Activated T-helper 2 cell treated with anti-CD3 and anti-CD28 coated beads, Interferon-gamma antibody, Interleukin-2, Interleukin-4, amounts not matched to agents 10 μg/mL and 5 μg/mL and 100 μg/mL, durations not matched to agents 14 hours and 24 hours and 36 hours (primary cell): ENCODE measurements at places on chromosomes 1 and 21.
A peak's percentile ranks its signal among the peaks of the same experiment; 100 is the strongest.

GRCh38 chr1:112925015-112925414, 31.0 kb downstream of the SLC16A1 start:
- no peak for DNase-seq

GRCh38 chr21:39610703-39611102, 2.0 kb upstream of the B3GALT5 start:
- DNase-seq = no peak

- DNase-seq = no peak
Measured at GRCh38 chr21:17231771-17232170, 281.1 kb upstream of the CXADR start.

GRCh38 chr1:4851385-4852065, 197.1 kb downstream of the AJAP1 start:
- no peak for DNase-seq

GRCh38 chr1:100730130-100730529, 10.6 kb downstream of the VCAM1 start:
- DNase-seq = no peak

- no peak for DNase-seq
Measured at GRCh38 chr1:32331549-32331948, 4.5 kb downstream of the MARCKSL1 start.

DNA sequence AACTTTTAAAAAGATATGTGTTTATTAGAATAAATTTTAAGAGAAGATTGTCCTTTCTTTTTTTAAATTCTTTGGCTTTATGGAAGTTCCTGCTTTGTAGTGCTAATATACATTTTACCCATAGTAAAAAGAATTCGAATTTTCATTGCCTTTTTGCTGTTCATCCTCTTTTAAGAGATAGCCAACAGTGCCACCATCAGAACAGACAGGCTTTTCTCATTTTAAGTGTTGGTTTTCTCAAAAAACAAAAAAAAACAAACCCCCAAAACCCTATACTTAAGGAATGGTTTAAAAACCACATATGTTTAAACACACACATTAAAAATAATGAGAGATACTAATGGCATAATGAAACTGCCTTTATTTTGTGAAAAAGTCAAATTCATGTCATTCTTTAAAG, 118.8 kb downstream of the NEK7 start:
- no peak for DNase-seq

- DNase-seq = no peak
Measured at GRCh38 chr1:182716740-182717720, 32.6 kb upstream of the RGS8 start.

DNA sequence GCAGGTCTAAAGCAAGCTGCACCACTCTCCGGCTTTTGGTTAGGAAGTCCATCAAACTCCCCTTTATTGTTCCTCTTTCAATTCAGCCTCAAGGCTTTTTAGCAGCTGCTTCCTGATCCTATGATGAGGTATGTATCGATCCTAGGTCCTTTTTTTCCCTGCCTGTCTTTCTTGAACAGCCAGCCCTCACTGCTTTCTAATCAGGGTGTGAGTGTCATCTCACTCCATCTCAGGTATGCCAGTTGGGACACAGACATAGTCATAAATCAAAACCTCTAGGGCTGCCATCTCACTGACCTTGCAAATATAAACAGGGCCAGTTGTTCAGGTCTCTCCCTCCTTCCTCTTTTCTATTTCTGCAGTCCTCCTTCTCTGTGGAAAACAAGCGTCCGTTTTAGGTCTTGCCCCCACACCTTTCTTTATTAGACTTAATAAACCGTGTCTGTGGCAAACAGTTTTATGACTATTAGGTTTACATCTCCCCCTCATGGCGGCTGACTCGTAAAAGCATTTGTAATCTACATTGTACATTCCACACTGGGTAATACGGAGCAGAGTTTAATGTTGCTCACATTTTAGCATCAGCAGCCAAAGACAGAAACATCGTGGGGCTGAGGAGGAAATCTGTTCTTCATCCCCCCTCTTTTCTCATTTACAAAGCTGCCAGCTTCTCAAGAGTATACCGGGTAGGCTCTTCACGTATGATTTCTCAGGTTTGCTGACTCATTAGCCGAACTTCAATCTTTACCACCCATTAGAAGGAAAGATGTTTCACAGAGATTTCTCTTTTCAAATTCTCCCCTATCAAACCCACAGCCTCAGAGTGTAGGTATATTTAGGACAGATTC, 11.6 kb downstream of the STYXL2 start:
- DNase-seq = no peak

GRCh38 chr1:236394879-236395229, 768 bp downstream of the EDARADD start:
- peak; percentile 13 for DNase-seq

GRCh38 chr1:197269053-197269452, 1.0 kb downstream of the CRB1 start:
- no peak for DNase-seq

DNA sequence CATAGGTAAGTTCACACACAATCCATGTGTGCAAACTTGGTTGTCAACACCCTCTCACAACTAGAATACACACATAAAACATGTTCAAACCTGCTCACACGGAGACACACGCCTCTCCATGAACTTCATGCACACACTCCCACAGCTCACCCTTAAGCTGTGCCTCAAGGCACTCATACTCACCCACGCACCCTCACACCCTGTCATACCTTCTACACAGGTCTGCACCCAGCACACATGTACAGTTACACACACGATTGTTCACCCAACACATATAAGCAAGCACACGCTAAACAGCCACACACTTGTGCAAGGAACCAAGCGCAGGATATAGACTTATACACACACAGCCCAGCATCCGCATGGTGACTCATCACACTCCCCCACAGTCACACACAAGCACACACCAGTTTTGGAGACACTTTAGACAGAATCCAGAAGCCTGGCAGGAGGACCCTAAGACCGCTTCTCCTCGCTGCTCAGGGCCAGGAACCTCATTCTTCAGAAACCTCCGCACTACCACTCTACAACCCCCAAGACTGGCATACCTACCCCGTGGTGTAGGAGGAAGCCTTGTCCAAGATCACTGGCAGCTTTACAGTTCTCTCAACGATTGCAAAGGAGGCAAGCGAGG, 58.7 kb upstream of the ZC3H12A start:
- no peak for DNase-seq

DNA sequence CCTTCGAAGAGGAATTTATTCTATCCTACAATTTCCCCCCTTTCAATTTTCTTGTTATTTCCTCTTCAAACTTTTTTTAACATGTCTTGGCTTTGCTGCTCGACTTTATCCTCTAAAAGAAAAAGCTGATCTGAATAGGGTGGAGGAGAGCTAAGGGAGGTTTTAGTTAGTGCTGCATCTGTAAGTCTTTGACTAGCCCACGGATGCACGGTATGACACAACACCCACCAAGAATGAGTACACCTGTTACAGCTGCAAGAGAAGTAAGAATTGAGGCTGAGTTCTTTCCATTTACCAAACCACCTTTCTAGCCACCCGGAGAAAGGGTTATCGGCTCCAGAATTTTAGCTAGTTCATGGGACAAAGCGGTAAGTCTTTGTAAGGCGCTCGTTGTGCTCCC, 23.8 kb downstream of the SCCPDH start:
- no peak for DNase-seq

DNA sequence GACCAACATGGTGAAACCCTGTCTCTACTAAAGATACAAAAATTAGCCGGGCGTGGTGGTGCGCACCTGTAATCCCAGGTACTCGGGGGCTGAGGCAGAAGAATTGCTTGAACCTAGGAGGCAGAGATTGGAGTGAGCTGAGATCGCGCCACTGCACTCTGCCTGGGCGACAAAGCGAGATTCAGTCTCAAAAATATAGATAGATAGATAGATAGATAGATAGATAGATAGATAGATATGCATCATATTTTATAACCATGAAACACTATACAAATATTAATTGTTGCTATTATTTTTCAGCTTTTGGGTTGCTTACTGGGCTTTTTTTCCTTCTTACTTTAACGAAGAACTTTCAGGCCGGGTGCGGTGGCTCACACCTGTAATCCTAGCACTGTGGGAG, 4.8 kb upstream of the FAF1 start:
- DNase-seq = no peak

DNA sequence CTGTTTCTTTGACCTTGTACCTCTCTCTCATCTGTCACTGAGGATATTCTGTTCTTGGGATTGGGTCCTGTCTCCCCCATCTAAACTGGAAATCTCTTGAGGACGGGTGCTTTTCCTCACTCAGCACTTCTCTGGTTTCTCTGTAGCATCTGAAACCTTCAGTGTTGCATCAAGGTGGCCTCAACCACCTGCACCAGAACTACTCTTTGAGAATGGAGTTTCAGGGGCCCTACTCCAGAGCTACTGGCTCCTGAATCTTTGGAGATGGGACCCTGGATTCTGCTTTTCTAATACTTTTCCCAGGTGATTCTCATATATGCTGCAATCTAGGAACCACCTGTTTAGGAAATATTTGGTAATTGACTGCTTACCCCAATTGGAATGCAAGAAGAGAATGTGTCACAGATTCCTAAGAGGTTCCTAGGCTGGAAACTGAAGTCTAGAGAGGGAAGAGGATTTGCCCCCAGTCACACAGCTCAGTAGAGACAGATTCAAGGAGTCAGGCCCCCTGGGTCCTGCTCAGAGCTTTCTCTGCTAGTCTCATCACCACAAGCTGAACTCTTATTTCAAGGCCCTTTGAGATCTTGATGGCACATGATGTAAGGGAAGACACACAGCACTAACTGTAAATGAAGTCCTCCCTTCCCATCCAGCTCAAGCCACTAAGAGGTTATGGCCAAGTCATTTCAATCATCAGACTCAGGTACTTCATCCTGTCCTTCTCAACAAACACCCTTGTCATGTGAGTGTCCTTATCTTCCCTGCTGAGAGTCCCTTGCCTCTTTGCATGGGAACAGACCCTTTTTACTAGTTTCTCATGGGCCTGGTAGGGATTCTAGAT, 48.7 kb downstream of the EIF2D start:
- no peak for DNase-seq

DNA sequence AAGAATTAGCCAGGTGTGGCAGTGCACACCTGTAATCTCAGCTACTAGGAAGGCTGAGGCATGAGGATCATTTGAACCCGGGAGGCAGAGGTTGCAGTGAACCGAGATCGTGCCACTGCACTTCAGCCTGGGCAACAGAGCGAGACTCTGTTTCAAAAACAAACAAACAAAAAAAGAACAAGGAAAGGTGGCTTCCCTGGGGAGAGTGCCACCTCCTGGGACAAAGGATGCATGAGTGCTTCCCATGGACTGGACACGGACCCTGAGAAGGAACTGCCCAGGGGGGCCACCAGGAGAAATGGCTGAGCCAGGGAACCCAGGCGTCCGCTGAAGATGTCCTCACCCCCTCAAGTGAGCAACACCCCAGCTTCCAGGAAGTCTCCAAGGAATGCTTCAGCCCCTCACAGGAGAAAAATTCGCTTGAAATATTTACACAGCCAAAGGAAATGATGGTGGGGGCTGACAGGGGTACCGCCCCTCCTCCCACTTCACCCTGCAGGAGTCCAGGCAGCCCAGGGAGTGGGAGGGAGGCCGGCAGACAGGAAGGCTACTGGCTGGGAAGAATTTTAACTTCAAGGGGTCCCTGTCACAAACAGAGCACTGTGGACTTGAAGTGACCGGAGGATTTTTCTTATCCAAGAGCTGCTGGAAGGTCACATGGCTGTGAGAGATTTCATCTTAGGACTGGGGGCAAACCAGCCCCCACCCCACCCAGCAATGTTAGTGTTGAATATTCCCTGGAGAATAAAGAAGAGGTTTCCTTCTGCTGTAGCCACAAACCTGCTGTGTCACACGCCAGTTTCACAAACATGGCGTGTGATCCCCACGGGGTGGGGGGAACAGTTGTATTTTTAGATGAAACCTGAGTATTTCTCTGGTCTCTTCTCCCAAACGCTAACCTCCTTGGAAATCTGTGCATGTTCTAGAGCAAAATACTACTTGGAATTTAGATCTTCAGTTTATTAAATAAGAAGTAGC, 90.8 kb upstream of the SLC25A33 start:
- no peak for DNase-seq

DNA sequence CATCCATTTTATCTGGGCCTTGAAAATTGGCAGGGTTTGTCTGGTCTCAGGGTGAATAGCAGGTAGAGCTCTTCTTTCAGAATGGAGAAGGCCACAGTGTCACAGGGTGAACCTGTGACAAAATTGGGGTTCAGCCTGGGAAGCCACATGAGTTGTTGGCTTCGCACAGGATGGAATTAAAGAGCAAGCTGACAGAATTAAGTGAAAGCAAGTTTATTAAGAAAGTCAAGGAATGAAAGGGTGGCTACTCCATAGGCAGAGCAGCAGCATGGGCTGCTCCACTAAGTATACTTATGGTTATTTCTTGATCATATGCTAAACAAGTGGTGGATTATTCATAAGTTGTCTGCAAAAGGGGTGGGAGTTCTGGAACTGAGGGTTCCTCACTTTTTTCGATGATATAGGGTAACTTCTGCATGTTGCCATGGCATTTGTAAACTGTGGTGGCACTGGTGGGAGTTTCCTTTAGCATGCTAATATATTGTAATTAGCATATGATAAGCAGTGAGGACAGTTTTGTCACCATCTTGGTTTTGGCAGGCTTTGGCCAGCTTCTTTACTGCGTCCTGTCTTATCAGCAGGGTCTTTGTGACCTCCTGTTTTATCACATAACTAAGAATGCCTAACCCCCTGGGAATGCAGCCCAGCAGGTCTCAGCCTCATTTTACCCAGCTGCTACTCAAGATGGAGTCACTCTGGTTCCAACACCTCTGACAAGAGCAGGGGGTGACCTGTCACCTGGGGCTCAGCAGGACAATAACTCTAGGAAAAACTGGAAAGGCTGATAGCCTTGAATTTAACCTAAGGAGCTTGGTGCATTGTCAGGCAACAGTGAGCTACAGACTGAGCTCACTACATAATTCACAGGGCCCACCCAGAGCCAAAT, 5.1 kb downstream of the IFNAR2 start:
- DNase-seq = no peak

DNA sequence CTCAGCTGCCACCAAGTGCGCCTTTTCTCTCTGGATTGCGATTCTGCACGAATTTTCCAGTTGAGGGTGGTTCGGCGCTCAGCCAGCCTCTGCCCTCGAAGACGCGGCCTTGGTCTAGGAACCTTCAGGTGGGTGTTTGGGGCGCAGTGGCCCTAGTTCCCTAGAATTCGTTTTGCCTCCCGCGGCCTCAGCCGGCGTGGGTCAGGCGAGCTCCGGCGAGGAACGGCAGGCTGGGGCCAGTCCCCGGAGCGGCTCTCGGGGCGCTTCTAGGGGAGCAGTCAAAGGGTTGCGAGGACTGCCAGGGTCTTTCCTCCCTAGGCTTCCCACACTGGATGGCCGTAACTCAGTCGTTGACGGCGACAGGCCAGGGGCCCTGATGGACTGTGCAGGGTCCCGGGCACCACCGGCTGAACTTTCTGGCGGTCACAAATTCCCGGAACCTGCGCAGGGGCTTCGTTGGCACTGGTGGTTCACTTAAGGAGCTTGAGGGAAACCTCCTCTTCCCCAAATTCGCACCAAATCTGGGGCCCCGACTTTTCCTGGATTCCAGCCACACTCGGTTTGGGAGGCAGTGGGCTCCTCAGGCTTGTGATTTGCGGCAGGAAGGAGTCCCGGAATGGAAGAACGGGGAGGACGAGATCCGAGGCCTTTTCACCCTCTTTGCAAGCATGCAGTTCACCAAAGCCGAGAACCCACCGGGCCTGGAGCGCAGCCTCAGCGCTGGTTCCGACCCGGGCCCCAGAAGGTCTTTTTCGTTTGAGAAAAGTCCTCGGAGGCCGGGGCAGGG, 1.2 kb downstream of the DMBX1 start:
- no peak for DNase-seq
